Cardiac muscle cell (in vitro differentiated cells and primary cell): ENCODE measurements at places on chromosomes 7 and 10.

GRCh38 chr7:92417913-92418312 is 29.4 kb upstream of the GATAD1 start:
- peak; percentile 19 for DNase-seq

DNA sequence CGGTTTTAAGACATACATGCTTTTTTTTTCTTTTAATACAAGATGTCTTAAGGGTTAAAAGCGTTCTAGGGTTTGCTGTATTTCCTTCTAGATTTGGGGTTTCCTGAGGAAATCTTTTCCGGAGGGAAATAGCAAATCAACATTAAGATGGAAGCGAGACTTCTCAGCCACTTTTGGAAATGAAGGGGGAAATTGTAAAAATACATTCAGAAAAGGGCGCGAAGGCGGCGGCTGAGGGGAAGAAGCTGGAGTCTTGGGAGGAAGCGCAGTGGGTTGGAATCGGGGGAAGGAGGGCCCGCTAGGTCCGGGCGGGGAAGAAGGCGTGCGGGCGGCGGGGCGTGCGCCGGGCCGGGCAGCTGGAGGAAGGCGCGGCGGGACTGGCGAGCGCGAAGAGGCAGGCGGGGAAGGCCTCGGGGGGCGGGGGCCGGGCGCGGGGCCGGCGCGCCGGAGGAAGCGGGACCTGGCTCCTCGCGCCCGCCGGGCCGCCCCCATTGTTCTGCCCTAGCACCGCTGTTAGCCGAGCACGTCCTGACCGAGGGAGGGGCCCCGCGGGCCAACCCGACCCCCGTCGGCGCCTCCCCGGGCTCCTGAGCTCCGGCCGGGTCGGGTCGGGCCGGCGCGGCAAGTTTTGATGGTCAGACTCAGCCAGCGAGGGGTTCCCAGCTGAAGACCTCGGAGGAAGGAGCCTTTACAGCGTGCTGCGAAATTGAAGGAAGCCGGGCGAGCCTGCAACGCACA is 1.5 kb upstream of the SKIDA1 start:
- peak; percentile 83 for DNase-seq

GRCh38 chr7:46343802-46344201 is 422.7 kb upstream of the IGFBP3 start:
- no peak for DNase-seq

- no peak for DNase-seq
Measured at GRCh38 chr10:132070724-132071123, 5.0 kb downstream of the JAKMIP3 start.

DNA sequence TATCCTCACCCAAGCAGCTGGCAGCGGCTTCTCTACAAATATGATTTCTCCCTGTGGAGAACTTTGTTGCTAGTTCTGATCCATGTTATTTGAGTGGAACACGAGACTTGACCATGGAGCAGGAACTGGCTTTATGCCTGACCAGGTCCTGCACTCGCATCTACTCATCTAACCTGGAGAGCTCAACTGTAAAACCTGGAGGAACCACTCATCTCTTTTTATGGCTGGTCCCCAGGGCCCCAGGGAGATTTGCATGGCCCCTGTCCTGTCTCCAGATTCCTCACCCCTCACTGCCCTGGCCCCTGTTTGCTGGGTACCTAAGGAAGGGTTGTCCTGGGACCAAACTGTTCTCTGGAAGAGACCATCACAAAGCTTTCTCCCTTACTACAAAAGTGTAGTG is 16.0 kb downstream of the TCAF1 start:
- no peak for DNase-seq
